ENCODE measurements at places on chromosomes 1 and 21.

GRCh38 chr1:160061369-160062229 lies 8.4 kb downstream of the KCNJ10 start:
- no peak for DNase-seq

GRCh38 chr1:119286587-119287181 lies 81.9 kb upstream of the HAO2 start:
- no peak for DNase-seq

- DNase-seq, result no peak
Observed at GRCh38 chr1:14064649-14065442, 364.9 kb downstream of the PRDM2 start.

DNA sequence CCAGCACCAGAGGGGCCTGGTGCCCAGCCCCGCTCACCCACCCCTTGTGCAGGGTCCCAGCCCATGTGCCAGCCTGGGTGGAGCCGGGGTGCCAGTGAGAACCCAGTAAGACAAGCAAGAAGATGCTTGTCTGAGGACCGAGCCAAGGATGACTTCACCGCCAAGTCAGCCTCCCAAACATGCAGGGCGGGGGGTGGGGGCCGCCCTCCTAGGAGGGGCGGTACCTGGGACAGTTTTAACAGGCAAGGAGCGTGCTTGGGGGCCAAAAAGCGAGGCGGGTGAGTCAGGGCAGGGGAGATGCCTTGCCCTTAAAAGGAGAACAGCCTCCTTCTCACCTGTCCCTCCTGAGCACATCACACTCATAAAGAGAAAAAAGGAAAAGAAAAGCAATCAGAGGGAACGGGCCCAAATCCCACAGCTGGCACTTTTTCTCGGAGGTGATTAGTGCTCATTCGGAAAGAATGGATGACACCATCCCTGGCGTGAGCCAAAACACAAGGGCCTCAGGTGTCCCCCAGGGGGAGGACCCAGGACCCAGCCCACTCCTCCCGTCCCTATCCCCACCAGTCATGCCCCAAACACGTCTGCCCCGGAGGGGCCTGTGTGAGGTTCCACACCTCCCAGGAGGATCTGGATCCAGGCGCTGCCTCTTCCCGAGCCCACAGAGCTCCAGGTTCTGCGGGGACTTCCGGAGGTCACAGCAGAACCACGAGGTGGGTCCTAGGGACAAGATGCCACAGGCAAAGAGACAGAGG lies 77.6 kb upstream of the IFFO2 start:
- no peak for DNase-seq

DNA sequence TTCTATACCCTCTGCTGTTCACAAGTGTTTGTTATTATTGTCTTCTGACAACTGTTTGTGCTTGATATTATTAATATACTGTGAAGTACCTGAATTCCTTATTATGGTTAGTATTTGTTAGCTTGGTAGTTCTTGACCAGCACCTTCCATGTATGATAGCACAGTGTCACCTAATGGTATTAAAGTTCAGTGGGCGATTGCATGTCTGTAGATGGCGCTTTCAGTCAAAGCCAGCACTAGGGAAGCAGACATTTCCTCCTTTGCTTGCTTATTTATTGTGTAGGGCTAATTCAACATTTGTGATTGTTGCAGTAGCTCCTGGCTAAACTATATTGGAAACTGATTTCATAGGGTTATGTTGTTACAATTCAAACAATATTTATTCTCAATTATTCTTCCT lies 218.0 kb downstream of the ZP4 start:
- no peak for DNase-seq

- no peak for DNase-seq
Observed at GRCh38 chr1:203361945-203362719, 11.2 kb upstream of the FMOD start.

- DNase-seq, result no peak
Observed at GRCh38 chr1:116193768-116194167, 82.6 kb downstream of the MAB21L3 start.

DNA sequence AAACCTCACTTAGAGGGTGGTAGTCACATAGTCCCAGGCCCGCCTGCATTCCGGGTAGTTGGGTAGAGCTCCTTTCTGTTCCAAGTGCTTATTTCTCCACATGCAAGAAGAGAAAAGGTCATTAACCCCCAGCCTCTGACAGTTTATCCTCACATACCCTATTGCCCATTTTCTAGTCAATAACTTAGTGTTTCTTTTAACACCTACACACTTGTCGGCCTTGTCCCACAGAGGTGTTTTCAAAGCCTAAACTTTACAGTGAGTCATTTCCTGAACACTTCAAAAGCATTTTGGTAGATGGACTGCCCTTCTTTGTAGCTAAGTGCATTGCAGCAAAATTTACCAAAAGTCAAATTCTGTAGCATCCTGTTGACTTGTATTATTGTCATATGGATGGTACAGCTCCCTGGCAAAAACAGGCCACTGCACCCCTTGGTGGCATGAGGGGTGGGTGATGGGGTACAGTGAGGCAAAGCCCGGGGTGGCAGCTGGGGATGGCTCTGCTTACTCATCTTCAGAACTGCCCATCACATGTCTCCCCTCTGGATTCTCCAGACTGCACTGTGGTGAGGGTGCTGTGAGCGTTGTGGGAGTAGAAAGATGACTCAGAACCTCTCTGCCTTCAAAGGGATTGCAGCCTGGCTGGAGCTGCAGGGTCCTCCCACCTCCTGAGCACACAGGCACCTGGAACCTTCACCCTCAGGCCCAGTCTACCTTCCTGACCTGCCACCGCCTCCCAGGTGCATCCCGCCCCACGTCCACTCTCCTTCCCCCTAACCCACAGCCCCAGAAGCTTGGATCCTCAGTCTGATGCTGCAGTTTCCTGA lies 45.8 kb upstream of the DMRTB1 start:
- peak; percentile 60 for DNase-seq

GRCh38 chr1:151510614-151510956 lies 602 bp upstream of the CGN start:
- no peak for DNase-seq

Data from activated effector memory CD4-positive, alpha-beta T cell treated with Interleukin-2 at 50 U/mL for 16 hours (primary cell).